ENCODE measurements at places on chromosomes 3 and 15. TPM values are rescaled to one million over a fixed set of nuclear protein-coding genes. Genes with fewer than 3 reads are reported as not detected.

SPRED1 gene
- total RNA-seq: 7.6 TPM

ALDH1A3 gene
- total RNA-seq: 5.8 TPM

PPP2R3A gene
- 74.3 TPM for total RNA-seq

GRCh38 chr15:79740561-79740960 is 156.3 kb downstream of the MTHFS start:
- no peak overlapping the region for H3K27ac ChIP-seq
- no peaks in the 10 kb centered on the region for H3K4me1 ChIP-seq
- H3K36me3 ChIP-seq: no peaks in the 10 kb centered on the region
- no peak overlapping the region for H3K4me3 ChIP-seq

DNA sequence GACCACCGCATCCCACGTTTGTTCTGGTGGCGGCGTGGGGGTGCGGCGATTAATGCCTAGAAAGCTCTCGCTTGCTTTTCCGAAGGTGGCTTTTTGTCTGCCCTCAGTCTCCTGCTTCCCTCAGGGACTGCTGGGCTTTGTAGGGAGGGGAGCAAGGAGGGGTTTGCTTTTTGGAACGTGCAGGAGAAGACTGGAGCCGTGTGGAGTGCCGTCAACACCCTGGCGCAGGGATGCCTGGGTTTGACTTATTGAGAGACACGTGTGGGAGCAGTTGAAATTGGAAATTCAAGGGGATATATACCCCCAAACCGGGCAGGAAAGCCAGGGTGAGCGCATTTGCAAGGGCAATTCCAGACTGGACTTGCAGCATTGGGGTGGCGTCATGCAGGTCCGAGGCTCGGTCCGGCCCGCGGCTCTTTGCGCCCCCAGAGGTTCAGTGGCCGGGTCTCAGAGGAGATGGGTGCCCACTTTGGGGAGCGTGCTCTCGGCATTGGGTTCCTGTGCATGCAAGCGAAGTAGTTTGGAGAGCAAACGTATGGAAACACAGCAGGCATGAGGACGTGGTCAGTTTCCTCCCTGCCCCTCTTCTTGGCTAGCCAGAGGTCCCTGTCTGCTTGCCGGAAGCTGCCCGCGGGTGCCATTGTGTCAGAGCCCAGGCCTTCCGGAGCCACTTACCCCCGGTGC is 2.1 kb downstream of the EPHB1 start:
- DNase-seq: no peak
- H3K36me3 ChIP-seq: no peaks in the 10 kb centered on the region
- peaks cover 37% of the 10 kb centered on the region for H3K27me3 ChIP-seq
- peaks cover 27% of the 10 kb centered on the region for H3K4me1 ChIP-seq
- H3K27ac ChIP-seq: no peak overlapping the region

DNA sequence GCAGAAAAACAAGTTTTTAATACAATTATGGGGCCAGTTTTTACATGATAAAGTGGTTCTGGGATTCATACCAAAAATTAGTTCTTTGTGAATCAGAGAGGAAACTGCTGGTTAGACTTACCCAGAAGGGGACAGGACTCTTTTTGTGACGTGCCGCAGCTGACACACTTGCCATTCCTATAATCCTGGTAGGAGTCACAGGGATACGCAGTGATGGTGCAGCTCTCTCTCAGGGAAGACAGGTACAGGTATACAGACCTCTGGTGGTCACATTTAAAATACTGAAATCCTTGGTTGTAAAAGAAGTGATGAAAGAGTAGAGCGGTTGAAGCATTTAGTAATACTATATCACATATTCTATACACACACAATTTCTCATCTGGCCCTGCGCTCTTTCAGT is 20.2 kb upstream of the TMEM41A start:
- DNase-seq: no peak
- H3K4me1 ChIP-seq: peaks cover 4% of the 10 kb centered on the region
- H3K27me3 ChIP-seq: no peaks in the 10 kb centered on the region
- no peak overlapping the region for H3K4me3 ChIP-seq
- no peak overlapping the region for H3K27ac ChIP-seq
